ENCODE measurements at places on chromosomes 5 and 9.

DNA sequence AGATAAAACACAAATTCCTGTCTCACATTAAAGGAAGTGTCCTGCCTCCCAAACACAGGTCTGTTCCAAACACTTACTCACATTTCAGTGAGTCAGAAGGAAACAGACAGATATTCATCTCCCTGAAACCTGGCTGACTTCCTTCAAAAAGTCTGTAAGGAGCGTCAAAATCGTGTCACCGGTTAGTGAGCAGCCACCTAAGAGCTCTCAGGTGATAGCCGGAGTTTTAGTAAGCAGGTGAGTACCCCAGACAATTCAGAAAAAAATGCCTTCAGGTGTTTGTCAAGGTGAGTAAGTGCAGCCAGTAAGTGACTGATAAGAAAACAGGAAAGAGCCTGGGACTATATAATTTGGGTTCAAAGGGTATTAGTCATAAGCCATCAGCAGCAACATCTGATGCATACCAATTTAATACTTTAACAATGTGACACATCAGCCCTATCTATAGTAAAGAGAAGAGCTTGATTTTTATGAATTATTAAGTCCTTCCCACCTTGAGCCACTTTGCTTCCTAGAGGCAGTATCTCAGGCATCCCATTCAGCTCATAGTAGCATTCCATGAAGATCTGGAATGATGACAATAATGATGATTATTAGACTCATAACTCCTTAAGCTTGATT, 1.3 kb upstream of the ITGA2 start:
- no peak for DNase-seq

DNA sequence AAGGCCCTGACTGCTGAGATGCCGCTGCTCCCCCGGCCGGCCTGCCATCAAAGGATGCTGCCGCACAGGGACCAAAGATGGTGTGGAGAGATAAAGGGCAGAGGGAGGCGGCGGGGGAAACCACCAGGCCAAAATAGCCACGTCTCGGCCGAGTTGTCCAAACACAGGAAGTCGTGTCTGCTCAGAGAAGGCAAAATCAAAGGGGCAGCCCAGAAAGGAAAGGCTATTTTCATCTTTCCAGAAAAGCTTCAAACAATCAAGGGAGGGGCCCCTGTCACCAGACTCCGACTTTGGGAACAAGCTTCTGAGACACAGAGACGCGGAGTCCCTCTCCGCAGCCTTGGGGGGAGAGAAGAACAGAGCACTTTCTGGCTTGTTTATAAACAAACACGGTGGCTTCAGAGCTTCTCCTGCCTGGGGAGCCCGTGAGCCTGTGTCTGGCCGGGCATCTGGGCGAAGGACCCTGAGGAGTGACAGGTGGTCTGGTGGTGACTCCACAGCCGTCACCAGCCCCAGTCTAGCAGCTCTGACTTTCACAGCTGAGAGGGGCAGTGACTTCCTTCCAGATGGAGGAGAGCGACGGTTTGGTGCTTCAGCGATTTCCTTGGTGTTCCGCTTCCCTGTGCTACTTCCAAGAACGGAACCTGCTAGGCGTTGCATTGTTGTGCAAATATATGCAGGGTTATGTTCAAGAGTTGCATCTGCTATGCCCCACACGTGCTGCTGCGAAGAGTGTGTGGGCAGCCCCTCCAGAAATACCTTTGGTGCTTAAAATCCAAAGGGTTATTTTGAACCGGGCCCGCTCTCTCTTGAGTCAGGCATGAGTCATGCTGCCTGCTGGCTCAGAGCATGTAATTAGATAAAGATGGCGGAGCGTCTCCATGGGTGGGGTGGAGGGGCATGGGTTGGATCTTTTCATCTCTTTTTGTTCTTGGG, 24.0 kb downstream of the ADAMTSL2 start:
- DNase-seq = no peak

DNA sequence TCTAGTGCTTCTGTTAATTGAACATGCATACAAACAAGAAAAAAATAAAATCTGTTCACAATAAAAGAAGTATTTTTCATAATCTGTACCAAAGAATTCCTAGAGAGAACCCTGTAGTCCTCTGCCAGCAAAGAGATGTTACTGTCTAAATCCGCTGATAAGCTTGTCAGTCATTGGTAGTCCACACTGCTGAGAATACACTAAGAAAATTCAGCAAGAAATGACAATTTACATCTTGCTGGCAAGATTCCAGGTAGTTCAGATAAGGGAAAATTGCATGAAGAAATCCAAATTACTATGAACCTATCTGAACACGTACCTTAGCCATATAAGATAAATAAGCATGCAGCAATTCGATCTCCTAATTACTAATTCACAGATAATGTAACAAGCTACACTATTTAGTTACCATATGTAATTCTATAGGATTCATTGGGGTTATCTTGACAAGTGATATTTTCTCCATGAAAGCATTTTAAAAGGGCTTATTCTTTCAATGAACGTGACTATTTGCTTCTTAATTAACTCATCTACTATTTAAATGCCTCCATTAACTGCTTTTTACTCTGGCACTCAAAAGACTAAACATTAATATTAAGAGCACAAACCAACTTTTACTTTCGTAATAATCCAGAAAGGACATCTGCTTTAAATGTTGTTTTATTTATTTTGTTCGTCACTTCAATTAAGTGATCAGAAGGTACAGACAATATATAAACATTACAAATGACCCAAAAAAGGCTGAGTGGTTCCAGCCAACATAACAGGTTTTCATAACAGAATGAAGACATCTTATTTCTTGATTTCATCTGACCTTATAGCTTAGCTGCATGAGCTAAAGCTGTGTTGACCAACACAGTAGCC, 9.7 kb downstream of the MPDZ start:
- DNase-seq = no peak

GRCh38 chr9:14722391-14723035, at the start of gene CER1:
Gene CER1, minus strand, starts transcription at chr9:14722733. Its CDS starts 61 bp downstream, at chr9:14722672.
- no peak for DNase-seq

- DNase-seq = no peak
These were observed 829.6 kb upstream of the ZNF608 start for GRCh38 chr5:125575891-125576505.

DNA sequence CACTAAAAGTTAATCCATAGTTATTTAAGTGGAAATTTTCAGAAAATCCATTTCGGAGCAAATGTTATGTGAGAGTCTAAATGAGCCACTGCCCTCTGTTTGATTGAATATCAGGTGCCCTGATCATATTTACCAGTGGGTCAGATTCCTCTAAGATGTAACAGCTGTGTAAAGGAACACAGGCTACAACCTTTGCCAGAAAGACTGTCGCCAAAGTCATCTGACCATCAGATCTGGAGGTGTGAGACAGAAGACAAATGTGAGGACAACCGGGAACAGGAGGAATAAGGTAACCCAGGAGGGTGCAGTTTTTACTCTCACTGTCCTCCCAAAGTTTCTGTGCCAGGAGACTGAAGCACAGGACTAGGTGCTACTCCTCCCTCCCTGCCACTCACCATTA, 90.8 kb downstream of the CAAP1 start:
- no peak for DNase-seq

DNA sequence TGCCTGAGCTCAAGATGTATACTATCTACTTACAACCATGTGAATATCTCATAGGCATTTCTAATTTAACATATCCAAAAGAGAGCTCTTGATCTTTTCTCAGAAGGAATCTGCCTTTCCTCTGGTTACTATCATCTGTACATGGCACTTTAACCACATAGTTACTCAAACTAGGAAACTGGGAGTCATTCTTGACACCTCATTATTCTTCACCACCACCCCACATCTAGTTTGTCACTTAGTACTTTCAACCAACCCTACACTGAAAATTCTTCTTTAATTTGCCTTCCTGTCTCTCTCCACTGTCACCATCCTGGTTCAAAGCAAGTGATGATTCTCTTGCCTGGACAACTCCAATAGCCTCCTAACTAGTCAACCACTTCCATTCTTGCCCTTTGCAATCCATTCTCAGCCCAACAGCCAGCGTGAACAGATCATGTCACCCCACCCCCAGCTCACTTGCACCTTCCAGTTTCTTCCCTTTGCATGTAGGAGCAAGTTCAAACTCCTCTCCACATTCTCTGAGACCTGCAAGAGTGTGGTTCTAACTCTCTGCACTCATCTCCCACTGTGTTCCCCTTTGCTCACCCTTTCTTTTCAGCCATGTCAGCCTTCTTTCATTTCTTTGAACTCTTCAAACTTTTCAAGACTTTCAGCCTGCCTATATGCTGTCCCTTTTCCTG, 17.3 kb upstream of the SMAD5 start:
- DNase-seq = no peak

DNA sequence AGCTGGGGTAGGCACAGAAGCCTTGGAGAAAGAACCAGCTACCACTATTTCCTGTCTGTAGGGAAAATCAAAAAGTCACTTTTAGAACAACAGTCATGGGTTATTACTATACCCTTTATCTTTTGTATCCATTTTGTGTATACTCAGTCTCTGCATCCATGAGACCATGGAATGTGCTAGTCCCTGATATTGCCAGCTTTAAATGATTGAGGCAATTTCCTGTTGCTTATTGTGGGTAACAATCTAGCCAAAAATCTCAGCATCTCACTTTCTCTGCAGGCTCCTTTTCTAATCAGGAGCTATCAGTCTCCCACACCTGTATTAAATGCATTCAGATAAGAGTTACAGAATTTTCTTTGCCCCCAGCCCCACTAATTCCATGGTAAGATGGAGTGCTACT, 968 bp upstream of the KDM3B start:
- DNase-seq = no peak

DNA sequence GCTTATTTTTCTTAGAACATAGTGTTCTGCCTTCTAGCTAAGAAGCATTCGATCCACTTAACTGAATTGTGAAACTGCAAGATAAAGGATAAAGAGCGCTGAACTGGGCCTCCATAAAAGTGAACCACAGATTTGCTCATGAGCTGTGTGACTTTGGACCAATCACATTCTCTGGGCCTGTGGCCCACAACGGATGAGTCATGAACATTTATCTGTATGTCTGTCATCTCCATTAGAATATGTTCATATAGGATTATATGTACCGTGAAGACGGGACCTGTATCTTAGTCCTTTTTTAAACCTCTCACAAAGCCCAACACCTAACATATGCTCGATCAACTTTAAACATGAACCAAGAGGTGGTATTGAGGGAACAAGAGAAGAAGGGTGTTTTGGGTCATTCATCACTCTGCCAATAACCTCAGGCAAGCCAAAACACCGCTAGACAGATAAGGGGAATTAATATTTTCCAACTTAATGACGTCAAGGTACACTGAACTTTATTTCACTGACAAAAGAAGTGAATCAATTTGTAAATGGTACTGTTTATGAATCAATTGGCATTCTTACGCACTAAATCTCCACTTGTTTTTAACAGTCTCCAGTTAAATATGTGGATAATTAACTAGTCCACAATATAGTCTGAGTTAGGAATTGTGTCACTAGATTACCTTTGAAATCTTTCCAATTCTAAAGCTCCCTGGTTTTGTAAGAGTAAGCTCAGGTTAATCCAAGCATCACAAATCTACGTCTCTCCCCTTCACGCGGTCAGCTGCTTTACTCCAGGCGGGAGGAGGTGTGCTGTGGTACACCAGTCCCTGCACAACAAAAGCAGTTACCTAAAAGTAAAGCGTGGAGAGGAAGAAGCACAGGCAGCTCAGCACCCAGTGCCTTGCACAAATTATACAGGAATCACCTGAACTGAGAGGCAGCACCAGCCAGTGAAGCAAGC, 1.6 kb downstream of the TMEM245 start:
- no peak for DNase-seq

- no peak for DNase-seq
These were observed 11.0 kb downstream of the NAIF1 start for GRCh38 chr9:128056086-128056485.

GRCh38 chr5:52024359-52024758, 641.1 kb downstream of the ISL1 start:
- no peak for DNase-seq

DNA sequence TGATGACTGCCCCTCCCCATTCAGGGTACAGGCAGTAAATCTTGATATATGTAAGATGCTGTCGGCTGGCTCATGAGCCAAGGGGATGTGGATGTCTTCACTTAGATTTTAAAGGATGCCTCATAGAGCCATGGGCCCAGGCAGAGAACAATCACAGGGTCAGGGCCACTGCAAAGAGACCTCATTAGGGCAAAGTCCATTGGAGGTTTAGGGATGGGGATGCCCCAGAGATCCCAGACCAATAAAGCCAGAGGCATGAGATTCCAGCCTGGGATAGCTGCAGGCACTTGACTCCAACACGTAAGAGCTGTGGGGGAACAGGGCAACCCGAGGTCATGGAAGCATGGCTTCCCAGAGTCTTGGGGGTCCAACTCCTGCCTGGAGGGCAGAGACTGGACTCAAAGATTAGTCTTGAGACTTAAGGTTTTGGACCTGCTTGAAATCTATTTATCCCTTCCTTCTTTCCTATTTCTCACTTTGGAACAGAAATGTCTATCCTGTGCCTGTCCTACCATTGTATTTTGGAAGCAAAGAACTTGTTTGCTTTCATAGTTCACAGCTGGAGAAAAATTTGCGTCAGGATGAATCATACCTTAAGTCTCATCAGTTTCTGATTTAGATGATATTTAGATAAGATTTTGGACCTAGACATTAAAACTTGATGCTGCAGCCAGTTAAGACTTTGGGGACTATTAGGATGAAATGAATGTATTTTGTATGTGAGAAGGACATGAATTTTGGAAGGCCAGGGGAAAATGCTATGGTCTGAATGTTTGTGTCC, 101.3 kb upstream of the ADRA1B start:
- DNase-seq = no peak

GRCh38 chr5:76532973-76533372, 90.2 kb downstream of the F2RL2 start:
- no peak for DNase-seq

GRCh38 chr5:75659791-75660450, 48.7 kb downstream of the ANKDD1B start:
- no peak for DNase-seq

Measured in NCI-H187 treated with DMSO at 0.1 percent for 48 hours (cell line).